ENCODE measurements at places on chromosomes 5 and 9. TPM values are rescaled to one million over a fixed set of nuclear protein-coding genes. Genes with fewer than 3 reads are reported as not detected.

GRCh38 chr9:121305269-121305994 is 37.5 kb downstream of the GSN start:
- no peak for DNase-seq

DNA sequence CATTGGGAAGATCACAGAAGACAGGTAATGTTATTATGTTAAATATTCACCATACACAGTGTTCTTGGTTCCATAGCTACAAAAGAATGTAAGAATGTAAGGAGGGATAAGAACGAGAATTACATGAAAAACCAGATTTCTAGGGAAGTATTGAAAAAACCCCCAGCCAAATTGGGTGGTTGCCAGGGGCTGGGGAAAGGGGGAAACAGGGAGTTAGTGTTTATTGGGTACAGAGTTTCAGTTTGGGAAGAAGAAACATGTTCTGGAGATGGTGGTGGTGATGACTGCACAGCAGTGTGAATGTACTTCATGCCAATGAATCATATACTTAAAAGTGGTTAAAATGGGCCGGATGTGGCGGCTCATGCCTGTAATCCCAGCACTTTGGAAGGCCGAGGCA is 40.3 kb downstream of the GLRX start:
- no peak for DNase-seq

- no peak for DNase-seq
Observed at GRCh38 chr9:135255033-135255840, 167.8 kb downstream of the OLFM1 start.

- DNase-seq, result no peak
Observed at GRCh38 chr9:136244122-136244968, 1.3 kb downstream of the QSOX2 start.

GRCh38 chr5:178378527-178379484 is 146.2 kb upstream of the PHYKPL start:
- DNase-seq, result no peak

DNA sequence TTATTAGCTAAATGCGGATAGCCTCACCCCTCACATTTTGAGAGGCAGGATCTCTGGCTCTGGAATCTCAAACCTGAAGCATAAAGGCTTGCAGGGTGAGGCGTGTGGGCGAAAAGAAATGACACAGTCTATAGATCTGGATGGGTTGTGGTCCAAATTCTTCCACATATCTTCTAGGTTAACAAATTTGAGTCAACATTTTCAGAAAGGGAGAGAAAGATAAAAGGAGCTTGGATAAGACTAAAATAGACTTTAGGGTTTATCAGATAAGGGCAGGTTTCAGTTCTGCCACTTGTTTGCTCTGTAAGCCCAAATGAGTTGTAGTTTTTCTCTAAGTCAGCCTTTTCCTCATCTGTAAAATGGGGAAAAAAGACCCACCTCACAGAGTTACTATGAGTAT is 220.9 kb downstream of the TRIM32 start:
- DNase-seq, result no peak

DNA sequence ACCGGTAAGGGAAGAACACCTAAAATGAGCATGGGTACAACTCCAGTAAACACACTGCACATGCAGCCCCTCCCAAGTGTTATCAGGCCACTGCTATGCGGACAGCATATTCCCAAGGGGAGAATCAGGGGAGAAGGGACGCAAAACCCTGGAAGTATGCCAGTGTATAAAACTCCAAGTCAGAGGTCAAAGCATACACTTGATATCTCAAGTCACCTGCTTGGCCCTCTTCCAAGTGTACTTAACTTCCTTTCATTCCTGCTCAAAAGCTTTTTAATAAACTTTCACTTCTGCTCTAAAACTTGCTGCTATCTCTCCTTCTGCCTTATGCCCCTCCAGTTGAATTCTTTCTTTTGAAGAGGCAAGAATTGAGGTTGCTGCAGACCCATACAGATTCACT is 408.1 kb downstream of the HTR1A start:
- DNase-seq, result peak; percentile 32

DNA sequence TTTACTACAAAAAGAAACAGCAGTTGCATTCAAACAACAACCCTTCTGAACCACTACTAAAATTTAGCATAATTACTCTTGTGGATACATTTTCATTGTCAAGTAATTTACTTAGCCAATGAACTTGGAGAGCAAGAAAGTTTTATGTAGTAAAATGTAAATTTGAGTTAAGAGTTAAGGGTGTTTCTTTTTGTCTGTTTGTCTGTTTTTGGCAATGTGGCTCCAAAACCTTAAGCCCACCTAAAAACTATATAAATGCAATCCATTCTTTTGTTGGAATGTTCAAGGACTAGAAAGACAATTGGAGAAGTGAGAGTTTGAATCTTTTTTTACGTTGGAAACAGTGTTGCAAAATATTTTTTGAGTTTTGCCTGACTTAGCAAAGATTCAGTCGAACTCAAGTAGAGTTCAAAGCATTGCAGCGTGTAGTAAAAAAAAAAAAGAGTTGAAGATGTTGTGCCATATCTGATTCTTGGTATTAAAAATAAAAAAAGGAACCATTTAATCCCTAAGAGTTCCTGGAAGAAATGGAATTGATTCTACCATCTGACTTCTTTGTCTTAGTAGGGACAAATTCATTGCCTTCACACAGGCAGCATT is 867 bp downstream of the SYK start:
- DNase-seq, result no peak

- DNase-seq, result peak; percentile 20
Observed at GRCh38 chr5:87347841-87348240, 64.9 kb downstream of the CCNH start.

DNA sequence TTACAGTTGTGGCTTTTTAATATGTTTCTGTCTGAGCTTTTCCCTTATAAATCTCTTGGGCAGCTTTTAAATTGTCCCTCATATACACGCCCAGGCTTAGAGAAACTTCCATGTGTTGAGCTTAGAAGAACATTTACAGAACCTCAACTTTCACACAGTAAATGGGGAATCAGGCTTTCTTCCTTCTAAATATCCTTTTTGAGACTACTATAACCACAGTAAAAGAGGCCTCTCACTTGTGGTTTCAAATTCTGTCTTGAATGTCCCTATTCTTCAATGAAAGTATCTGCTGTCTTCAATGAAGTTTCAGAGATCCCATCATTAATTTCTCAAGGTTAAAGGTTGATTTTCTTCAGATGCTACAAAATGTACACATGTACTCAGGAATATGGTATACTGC is 588.6 kb upstream of the DMAC1 start:
- DNase-seq, result no peak

GRCh38 chr9:86217076-86217755 is 42.2 kb downstream of the C9orf153 start:
- DNase-seq, result no peak

DNA sequence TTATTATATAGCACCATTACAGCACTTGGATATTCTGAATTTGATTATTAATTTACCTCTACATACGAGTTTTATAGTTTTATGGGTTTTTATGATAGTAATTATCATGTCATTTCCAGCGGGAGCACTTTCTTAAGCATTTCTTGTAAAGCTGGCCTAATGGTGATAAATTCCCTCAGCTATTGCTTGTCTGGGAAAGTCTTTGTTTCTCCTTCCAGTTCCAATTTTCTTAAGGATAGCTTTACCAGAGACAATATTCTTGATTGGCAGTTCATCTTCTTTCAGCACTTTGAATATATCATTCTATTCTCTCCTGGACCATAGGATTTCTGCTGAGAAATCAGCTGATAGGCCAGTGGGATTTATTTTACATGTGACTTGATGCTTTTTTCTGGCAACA is 505.4 kb downstream of the TMEM232 start:
- no peak for DNase-seq

DNA sequence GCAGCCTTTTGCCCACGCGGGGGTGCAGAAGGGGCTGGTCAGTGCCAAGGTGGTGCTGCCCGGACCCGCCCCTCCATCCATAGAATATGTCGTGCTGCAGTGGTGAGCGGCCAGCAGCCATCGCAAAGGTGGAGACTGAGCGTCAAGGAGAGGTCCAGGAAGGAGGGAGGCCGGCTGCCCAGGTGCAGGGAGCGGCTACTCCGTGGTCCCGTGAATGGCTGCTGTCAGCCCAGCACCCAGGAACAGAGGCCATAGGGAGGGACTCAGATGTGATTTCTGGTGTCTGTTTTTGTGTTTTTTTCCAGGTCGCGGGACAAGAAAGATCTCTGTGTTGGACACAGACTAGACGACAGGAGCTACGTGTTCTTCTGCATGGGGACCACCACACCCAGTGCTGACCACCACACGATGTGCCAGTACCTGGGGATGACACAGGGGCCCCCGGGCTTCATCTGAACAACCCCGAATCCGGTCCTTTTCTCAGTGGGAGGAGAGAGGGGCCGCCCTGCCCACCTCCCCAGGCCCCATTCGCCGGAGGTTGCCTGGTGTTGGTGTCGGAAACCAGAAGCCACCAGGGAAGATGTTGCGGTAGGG is 29.0 kb downstream of the PAEP start:
- no peak for DNase-seq

- no peak for DNase-seq
Observed at GRCh38 chr9:2389404-2389803, 232.2 kb upstream of the VLDLR start.

- no peak for DNase-seq
Observed at GRCh38 chr5:14281746-14282181, 138.6 kb downstream of the TRIO start.

- DNase-seq, result no peak
Observed at GRCh38 chr5:76493190-76493837, 90.2 kb downstream of the IQGAP2 start.

- DNase-seq, result no peak
Observed at GRCh38 chr5:82959466-82959865, 117.7 kb downstream of the TMEM167A start.

- DNase-seq, result no peak
Observed at GRCh38 chr9:33840381-33840780, 23.4 kb downstream of the UBE2R2 start.

DNA sequence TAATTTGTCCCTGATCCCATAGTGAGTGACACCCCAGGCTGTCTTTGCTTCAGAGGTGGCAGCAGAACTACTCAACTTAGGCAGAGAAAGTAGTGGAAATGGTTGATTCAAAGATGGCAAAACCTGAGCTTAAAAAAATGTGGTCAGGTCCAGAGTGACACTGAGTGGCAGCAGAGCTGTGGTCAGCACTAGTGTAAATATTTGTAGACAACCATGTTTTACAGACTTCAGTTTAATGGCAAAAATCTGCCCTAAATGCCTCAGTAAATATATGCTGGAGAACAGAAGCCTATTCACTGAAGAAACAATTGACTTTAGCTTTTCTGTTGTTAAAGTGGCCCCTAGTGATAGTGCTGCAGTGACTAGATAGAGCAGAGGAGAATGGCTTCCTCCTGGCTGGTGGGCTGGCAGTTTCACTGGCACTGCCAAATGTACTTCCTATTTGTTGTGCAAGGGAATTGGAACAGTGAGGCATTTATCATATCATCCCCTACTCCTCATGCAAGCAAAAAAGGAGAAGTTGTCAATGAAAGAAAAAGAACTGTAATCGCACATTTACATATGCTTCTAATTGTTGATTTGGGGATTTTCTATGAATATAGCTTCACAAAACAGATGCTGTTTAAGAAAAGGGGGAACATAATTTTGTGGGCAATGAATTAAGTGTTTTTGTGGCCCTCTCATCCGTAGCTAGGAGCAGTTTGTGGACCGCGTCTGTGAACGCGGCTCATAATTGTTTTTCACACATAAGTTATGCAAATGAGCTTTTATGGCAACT is 12.0 kb downstream of the PBX3 start:
- DNase-seq, result no peak

AK8 gene
- 0.14 TPM for total RNA-seq

SPATA31E1 gene
- total RNA-seq, result not detected

GARIN3 gene
- total RNA-seq, result not detected

ALAD gene
- 12.0 TPM for total RNA-seq

INSYN2B gene
- 6.7 TPM for total RNA-seq

DBH gene
- total RNA-seq, result not detected

Data from foreskin keratinocyte (primary cell).